ENCODE measurements at places on chromosomes 6 and 20. TPM values are rescaled to one million over a fixed set of nuclear protein-coding genes. Genes with fewer than 3 reads are reported as not detected.

MATN4 gene
- not detected for total RNA-seq

SEL1L2 gene
- total RNA-seq: not detected

SIRPB1 gene
- total RNA-seq: not detected

CALHM4 gene
- not detected for total RNA-seq

ASIP gene
- total RNA-seq: not detected

REM1 gene
- total RNA-seq: 0.76 TPM

CGAS gene
- 7.9 TPM for total RNA-seq

SYCP2 gene
- total RNA-seq: 2.7 TPM

SLC17A4 gene
- not detected for total RNA-seq

EPHA7 gene
- total RNA-seq: not detected

BPIFB1 gene
- not detected for total RNA-seq

TCF19 gene
- total RNA-seq: 8.5 TPM

SLC2A10 gene
- total RNA-seq: 38.8 TPM

SLC35D3 gene
- total RNA-seq: not detected

SLC23A2 gene
- 30.2 TPM for total RNA-seq

TP53TG5 gene
- not detected for total RNA-seq

LY86 gene
- total RNA-seq: not detected

NKX2-2 gene
- not detected for total RNA-seq

NR2E1 gene
- not detected for total RNA-seq

FAM83C gene
- total RNA-seq: 0.11 TPM

RIMS1 gene
- total RNA-seq: 7.8 TPM

NKAPL gene
- 0.78 TPM for total RNA-seq

TNFAIP3 gene
- total RNA-seq: 11.1 TPM

KHDRBS2 gene
- total RNA-seq: not detected

MLN gene
- not detected for total RNA-seq

OPRL1 gene
- 0.52 TPM for total RNA-seq

CUL9 gene
- 28.0 TPM for total RNA-seq

PGK2 gene
- not detected for total RNA-seq

PRRT1 gene
- 0.54 TPM for total RNA-seq

BMP7 gene
- total RNA-seq: not detected

SCAF8 gene
- 44.6 TPM for total RNA-seq

NHSL1 gene
- 7.0 TPM for total RNA-seq

TNFRSF6B gene
- 5.4 TPM for total RNA-seq

SLC17A3 gene
- not detected for total RNA-seq

MLIP gene
- total RNA-seq: 0.32 TPM

CDSN gene
- not detected for total RNA-seq

All from articular chondrocyte of knee joint (primary cell).